Activated T-helper 1 cell treated with anti-CD3 and anti-CD28 coated beads, Interleukin-2, amount 50 U/mL, for 16 hours (primary cell): ENCODE measurements at places on chromosomes 5 and 9.

DNA sequence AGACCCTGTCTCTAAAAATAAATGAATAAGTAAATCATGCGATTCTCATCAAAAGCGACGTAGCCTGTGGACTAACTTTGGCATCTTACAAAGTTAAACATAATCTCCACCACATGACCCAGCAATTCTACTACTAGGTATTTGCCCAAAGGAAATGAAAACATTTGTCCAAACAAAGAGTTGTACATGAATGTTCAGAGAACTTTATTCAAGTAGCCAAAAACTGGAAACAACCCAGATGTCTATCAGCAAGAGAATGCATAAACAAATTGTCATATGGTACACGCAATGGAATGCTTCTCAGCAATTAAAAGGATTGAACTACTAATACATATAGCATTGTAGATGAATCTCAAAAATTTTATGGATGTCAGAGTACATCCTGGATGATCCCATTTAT lies 82.6 kb downstream of the ADRB2 start:
- DNase-seq: no peak

DNA sequence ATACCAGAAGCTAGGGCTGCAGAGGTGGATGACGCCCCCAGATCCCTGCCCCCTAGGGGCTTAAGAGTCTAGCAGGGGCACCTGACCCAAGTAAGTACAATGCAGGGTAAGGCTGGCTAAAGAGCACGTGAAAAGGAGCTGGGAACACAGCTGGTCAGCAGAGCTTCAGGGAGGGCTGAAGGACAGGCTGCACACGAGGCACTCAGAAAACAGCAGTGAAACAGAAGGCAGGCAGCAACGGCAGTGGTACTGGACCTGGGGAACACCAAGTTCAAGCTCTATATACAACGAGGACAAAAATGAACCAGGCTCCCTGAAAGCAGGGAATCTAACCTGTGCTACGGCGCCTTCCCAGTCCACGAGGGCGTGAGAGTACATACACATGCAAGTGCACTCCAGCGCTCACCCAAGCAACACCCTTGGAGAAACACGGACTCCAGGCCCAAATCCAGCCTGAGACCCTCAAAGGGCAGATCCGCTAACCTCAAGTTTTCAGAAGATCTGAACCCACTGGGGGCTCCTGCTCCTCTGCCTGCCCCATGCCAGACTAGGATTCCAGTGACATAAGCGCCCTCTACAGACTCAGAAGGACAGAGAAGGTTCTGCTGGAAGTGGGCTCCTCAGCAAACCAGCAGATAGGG lies 57.4 kb downstream of the PSMB7 start:
- no peak for DNase-seq

GRCh38 chr9:109561137-109561536 lies 63.0 kb upstream of the PTPN3 start:
- no peak for DNase-seq

DNA sequence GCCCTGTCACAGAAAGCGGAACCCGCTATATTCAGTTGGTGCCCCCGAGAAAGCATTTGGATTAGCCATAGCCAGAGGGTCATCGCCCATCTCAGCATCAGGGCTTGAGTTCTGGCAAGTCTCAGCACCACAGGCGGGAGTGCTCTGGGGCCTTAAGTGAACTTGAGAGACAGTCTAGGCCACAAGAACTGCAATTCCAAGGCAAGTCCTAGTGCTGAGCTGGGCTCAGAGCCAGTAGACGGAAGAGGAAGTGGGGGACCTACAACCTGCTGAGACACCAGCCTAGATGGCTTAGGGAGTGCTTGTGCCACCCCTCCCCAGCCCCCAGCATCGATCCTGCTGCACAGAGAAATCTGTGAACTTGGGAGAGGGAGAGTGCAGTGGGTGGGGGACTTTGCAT lies 594.9 kb downstream of the CCDC171 start:
- DNase-seq: no peak

- DNase-seq: no peak
These were observed 64.5 kb downstream of the TMEM161B start for GRCh38 chr5:88203981-88204750.

GRCh38 chr5:58275516-58275915 lies 184.4 kb downstream of the PLK2 start:
- no peak for DNase-seq

DNA sequence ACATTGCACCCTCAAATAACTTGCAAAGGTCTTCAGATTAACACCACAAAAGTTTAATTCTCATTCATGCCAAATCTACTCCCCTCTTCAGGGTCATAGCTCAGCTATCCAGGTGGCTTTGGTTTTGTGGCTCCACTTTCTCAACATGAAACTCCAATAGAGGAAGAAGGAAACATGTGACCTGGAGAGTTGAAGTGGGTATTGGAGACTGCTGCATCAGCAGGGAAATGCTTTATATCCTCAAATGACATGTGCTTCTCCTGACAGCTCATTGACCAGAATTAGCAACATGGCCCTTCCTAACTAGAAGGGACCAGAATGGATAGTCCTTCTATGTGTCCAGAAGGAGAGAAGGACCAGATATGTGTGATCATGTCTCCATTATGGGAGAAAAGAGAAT lies 73.6 kb downstream of the TLR4 start:
- no peak for DNase-seq
